ENCODE measurements at places on chromosomes 3 and 15.

DNA sequence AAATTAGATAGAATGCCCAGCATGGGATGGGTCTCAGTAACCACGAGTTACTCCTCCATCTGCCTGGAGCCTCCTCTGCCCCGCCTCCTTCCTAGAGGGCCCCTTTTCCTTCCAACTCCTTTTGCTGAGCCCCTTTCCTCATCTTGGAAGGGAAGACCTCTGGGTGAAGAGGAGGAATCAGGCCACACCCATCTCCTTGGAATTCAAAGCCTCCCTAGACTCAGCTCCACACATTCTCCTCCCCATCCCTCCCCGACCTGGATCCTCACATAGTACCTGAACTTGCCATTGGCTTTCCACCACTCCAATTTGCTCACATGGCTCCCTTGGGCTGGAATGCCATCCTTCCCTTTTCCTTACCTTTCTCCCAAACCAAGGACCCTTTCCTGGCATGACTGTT, 128.8 kb downstream of the SMAD6 start:
- no peak for DNase-seq

DNA sequence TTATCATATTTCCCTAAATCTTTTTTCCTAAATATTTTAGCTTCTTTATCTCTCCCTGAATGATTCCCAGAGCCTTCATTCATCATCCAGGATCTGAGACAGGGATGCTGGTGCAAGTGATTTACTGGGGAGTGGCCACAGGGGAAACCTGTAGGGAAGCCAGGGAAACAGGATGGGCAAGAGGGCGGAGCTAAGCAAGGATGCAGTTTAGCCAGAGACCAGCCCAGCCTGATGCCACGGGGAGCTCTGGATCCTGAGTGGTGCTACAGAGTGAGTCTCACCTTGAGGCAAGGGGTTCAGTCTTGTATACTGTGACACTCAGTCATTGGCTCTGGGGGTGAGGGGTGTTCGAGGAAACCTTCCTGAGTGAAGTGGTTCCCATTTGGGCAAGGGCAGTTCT, 39.7 kb upstream of the LRRFIP2 start:
- DNase-seq, result no peak

GRCh38 chr3:54818942-54819341, 108.9 kb downstream of the LRTM1 start:
- DNase-seq, result no peak

- DNase-seq, result no peak
Observed at GRCh38 chr15:70147178-70147760, 49.6 kb upstream of the TLE3 start.

DNA sequence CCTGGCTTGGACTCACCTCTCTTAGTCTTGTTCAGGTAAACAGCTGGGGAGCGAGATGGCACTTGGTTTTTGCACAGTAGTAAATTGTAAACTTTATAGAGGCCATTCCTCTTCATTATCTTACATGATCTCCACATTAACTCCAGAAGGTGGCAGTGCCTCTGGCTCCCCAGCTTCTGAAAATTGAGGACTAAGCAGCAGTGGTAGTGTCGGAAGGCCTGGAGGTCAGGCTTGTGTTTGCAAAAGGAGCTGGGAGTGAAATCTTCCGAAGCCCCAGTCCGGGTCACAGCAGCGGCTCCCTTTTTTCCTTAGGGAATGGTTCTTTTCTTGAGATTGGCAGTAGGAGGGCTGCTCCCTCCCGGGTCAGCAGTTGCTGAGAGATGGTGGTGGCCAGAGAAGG, 85.7 kb downstream of the FNDC3B start:
- DNase-seq, result no peak

- peak; percentile 32 for DNase-seq
Observed at GRCh38 chr3:63724987-63725386, 72.5 kb downstream of the SNTN start.

DNA sequence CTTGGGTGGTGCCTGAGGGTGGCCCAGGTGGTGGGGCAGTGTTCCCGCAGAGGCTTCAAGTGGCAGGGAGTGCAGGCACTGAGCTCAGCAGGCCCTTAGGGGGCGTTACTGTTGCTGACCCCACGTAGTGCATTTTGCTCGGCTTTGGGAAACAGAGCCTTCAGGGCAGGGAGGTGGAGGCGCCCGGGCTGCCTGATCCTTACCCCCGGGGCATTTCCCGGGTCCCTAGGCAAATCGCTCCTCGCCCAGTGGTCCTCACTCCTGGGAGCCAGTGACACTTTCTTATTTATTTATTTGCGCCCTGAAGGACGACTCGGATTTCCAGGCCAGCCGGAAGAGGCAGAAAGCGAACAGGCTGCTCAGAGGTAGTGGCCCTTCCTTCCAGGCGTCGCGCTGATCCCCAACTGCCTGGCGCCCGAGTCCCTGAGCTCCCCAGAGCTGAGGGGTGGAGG, 10.1 kb upstream of the FOXB1 start:
- no peak for DNase-seq

DNA sequence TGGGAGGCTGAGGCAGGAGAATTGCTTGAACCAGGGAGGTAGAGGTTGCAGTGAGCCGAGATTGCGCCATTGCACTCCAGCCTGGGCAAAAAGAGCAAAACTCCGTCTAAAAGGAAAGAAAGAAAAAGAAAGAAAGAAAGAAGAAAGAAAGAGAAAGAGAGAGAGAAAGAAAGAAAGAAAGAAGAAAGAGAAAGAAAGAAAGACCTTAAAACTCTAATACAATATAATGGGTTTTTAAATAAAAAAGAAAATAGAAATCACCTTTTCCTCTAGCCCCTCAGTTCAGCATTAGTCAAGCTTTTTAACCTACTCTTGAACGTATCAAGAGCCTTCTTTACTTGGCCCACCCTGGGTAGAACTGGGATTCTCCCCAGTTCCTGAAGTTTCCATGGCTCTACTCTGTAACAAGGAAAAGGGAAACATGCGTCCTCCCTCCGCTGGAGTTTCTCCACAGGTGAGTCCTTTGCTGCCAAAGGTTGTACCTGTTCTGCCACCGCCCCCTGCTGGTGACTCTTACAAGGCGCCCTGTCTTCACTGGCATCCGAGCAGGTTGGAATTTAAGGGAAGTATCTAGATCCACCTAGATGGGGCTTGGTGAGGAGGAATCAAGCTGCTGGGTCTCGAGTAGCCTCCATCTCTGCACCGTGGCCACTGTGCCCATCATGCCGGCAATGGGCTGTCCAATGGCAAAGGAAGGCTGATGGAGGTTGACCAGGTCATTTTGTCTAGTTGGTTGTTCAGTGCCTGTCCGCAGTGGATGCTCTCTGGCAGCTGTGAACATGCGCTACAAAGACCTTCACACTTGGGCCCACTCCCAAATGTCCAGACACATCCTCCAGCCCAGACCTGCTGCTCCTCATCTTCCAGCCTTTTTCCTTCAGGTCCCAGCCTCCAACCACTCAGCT, 20.6 kb upstream of the EPHB3 start:
- no peak for DNase-seq

DNA sequence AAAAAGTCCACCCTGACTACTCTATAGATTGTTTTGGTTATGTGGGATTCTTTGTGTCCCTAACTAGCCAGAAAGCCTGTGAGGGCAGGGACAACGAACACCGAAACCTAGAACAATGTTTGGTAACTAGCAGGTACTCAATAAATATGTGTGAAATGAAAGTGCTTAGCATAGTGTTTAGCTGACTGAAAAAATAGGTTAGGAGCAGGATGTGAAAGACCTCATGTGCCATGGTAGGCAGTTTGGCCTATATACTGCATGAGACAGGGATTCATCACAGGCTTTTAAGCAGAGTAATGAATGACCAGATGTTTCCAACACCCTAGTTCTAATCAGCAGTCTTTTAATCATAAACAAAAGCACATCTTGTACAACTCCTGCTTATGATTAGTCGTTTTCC, 64.2 kb downstream of the MYO5A start:
- DNase-seq, result no peak

GRCh38 chr15:34647569-34648293, 64.3 kb upstream of the GOLGA8B start:
- no peak for DNase-seq

- no peak for DNase-seq
Observed at GRCh38 chr3:14000556-14000955, 120.7 kb upstream of the WNT7A start.

GRCh38 chr3:66133853-66134445, 86.9 kb upstream of the SLC25A26 start:
- no peak for DNase-seq

- DNase-seq, result no peak
Observed at GRCh38 chr3:178382449-178383061, 153.7 kb upstream of the KCNMB2 start.

DNA sequence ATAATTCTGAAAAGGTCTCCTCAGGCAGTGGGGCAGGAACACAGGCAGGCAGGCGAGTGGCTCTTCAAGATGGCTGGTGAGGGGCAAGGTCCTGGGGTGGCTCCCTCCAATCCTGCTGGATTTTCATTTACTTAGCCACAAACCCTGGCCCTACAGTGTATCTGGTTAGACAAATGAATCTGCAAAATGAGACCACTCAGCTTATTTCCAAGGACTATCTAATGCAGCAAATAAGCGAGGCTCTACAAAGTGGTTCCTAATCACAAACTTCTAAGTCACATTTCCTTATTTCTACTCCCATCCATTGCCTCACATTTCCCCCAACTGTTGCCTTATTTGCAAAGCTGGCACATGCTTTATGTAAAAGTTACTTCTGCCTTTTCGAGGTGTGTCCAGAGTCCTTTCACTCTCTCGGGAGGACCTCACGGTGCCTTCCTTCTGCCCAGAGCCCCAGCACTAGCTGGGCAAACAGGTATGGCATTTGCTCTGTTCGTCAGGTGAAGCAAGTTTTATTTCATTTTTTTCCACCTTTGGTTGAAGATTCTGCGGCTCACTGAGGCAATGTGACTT, 40.5 kb downstream of the CCDC12 start:
- DNase-seq, result no peak

- DNase-seq, result peak; percentile 15
Observed at GRCh38 chr3:133506215-133506901, 67.1 kb upstream of the CDV3 start.

- no peak for DNase-seq
Observed at GRCh38 chr3:41688595-41689380, 273.1 kb downstream of the ULK4 start.

GRCh38 chr15:87575896-87576473, 680.6 kb downstream of the NTRK3 start:
- no peak for DNase-seq

- no peak for DNase-seq
Observed at GRCh38 chr3:171088964-171089754, 62.6 kb upstream of the SLC2A2 start.
